ENCODE measurements at places on chromosomes 7 and 10.

GRCh38 chr7:93890041-93890463 lies 501 bp downstream of the TFPI2 start:
- DNase-seq: peak; percentile 68

DNA sequence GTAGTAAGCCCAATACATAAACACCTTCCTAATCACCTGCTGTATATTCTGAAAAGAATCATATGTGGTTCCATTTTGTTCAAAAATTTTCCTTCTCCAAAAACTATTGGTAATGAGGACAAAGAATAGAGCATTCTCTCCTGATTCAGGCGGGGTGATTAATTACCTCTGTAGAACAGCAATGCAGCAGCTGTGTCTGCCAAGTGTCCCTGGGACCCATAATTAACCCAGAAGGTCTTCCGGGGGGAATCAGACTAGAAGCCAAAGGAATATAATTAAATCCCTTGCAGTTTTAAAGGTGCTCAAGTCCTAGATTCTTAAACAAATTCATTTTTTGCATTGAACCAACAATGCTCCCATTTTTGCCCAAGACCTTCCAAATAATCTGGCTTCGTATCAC lies 60.3 kb upstream of the ABLIM1 start:
- no peak for DNase-seq

GRCh38 chr7:120732256-120732655 lies 125.7 kb downstream of the TSPAN12 start:
- DNase-seq: no peak

GRCh38 chr10:130230036-130230435 lies 93.8 kb downstream of the GLRX3 start:
- DNase-seq: peak; percentile 7

DNA sequence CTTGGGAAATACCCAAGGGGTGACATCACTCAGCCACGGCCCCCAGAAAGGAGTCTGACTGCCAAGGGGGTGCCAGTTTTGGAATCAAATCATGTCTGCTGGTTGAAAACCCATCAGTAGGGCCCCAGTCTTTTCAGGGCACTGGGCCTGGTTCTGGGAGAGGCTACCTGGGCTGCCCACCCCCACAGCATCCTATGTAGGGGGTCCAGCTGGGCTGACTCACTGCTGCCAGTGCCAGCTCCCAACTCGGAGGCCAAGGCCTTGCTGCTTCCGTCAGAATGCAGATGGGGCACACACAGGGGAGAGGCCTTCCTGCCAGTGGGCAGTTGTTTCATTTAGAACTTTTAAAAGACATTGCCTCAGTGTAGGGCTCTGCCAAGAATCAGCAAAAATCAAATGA lies 39.5 kb upstream of the DMBT1 start:
- DNase-seq: no peak

- no peak for DNase-seq
Observed at GRCh38 chr7:113368256-113368655, 249.9 kb upstream of the SMIM30 start.

- no peak for DNase-seq
Observed at GRCh38 chr10:126561294-126561920, 109.1 kb downstream of the C10orf90 start.

- no peak for DNase-seq
Observed at GRCh38 chr7:45657136-45657889, 83.1 kb downstream of the ADCY1 start.

DNA sequence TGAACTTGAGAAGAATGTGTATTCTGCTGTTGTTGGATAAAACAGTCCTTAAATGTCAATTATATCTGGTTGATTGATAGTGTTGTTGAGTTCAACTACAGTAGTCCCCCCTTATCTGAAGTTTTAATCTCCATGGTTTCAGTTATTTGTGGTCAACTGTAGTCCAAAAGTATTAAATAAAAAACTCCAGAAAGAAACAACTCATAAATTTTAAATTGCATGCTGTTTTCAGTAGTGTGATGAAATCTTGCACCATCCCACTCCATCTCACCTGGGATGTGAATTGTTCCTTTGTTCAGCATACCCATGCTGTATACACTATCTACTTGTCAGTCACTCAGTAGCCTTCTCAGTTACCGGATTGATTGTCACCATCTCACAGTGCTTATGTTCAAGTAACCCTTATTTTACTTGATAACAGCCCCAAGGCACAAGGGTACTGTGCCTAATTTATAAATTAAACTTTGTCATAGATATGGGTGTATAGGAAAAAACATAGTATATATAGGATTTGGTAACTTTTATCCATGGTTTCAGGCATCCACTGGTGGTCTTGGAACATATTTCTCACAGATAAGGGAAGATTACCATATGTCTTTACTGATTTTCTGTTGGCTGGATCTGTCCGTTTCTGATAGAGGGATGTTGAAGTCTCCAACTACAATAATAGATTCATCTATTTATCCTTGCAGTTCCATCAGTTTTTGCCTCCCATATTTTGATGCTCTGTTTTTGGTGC lies 57.1 kb downstream of the AOAH start:
- DNase-seq: no peak

- DNase-seq: no peak
Observed at GRCh38 chr7:147265528-147265927, 1148.9 kb downstream of the CNTNAP2 start.

GRCh38 chr7:43077732-43078391 lies 34.6 kb upstream of the HECW1 start:
- peak; percentile 87 for DNase-seq

GRCh38 chr10:7945469-7946187 lies 108.9 kb upstream of the GATA3 start:
- no peak for DNase-seq

DNA sequence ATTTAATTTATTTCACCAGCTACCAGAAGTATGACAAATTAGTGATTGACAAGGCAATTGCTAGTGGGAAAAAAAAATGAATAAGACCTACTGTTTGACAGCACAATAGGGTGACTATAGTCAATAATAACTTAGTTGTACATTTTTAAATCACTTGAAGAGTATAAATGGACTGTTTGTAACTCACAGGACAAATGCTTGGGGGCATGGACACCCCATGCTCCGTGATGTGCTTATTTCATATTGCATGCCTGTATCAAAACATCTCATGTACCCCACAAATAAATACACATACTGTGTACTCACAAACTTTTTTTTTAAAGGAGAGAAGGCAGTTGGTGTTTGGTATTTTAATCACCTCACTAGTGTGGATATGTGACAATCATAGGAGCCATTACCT lies 181.1 kb downstream of the CACNB2 start:
- DNase-seq: no peak

- DNase-seq: no peak
Observed at GRCh38 chr7:17299483-17299991, 1.1 kb downstream of the AHR start.

DNA sequence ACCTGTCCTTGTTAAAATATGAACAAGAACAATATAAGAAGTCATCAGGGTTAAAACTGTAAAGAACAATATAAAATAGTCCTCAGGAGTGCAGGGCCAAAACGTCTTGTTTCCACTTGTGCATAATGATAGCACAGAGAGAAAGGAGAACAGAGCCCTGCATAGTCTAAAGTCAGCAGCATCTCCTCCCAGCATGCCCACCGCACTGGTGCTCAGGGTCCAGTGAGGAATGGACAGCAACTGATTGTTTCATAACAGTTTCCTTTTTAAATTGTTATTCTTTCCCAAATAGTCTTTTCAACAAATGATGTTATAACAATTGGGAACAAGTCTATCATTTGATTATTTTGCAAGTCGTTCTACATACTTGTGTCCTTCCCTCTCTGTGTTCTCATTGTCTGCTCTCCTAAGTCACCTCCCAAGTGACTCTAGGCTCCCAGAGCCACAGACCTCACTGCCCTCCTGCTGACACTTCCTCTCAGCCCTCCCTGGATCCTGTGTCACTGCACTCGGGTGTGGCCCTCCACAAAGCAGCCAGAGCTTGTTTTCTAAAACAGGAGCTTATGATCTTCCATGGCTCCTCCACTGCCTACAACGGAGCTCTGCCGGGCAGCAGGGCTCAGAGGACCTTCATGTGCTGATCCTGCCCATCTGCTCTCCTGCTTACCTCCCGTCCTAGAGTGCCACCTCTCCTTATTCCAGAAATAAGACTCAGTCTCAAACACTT lies 27.6 kb downstream of the COBL start:
- DNase-seq: no peak

GRCh38 chr7:44217223-44217714 lies 16.5 kb downstream of the YKT6 start:
- no peak for DNase-seq

GRCh38 chr7:15326044-15326644 lies 235.7 kb downstream of the AGMO start:
- no peak for DNase-seq

DNA sequence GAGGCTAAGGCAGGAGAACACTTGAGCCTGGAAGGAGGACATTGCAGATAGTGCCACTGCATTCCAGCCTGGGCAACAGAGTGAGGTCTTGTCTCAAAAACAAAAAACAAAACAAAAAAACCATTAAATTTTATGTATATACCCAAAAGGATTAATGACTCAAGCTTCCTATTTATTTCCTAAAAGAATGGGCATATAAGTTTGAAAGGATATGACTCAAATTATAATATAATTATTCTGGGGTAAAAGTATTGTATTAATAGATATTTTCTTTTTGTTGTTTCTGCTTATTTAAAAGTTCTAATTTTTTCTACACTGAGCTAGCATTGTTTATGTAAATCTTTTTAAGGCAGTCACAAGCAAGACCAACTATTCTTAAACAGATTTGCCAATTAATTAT lies 42.2 kb upstream of the CABCOCO1 start:
- no peak for DNase-seq

- no peak for DNase-seq
Observed at GRCh38 chr10:3902054-3902808, 117.2 kb upstream of the KLF6 start.

GRCh38 chr10:125116652-125117310 lies 43.6 kb downstream of the CTBP2 start:
- DNase-seq: no peak

DNA sequence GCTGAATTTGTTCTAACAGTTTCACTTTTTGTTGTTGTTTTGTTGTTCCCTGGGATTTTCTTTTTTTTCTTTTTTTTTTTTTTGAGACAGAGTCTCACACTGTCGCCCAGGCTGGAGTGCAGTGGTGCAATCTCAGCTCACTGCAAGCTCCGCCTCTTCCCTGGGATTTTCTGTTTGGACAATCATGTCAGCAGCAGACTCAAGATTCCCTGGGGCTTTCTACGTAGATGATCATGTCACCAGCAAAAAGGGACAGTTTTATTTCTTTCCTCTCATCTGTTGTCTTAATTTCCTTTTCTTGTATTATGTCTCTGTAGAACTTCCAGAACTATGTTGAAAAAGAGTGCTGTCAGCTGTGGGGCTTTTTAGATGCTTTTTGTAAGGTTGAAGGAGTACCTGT lies 241.4 kb downstream of the TNS3 start:
- no peak for DNase-seq

DNA sequence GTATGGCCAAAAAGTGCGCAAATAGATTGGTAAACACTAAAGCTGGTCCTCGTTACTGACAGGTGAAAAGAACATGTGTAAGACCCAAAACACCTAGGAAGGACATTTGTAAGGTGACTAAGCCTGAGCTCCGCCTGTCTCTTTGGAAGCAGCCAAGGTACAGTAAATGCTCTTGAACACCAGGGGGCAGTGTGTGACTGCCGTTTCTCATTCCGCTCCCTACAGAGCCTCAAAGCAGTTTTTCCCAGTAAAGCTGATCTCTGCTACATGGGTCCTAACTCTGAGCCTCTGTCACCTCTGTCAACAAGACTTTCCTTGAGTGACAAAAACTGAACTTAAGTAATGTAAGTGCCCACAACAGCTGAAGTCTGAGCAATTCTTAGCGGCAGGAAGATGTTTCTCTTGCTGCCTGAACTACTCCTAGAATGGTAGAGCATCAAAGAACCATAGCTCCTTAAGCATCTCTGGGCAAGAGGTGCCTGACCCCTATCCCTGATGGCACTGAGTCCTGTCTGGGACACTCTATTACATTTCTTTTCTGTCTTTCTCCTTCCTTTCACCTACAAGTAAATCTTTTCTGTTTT lies 238.0 kb upstream of the INHBA start:
- DNase-seq: peak; percentile 77

- no peak for DNase-seq
Observed at GRCh38 chr10:130767116-130767730, 544.3 kb downstream of the TCERG1L start.

DNA sequence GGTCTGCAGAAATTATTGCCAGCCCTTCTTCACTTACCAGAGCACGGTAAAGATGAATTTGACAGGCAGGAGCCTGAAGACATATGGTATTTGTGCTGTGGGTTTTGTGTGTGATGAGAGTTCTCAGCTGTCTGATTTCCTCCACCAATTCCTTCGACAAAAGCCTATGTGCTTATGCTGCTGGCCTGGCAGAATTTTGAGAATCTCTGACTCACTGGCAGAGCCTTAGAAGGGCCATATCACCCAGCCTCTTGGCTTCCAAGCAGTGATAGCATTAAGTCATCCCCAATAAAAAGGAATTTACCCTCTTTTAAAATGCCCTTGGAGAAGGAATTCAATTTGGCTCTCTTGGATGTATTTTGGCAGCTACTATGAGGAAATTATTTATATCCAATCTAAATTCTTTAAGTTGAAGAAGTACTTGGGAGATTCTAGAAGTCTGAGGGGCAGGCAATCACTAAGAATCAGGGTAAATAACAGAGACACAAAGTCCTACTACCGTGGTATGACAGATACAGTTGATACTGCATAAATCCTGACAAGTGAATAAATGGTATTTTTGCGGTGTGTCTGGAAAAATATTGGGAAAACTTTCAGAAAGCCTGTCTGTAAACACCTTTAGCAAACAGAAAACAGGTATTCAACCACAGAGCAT lies 68.6 kb upstream of the EFCAB10 start:
- no peak for DNase-seq

DNA sequence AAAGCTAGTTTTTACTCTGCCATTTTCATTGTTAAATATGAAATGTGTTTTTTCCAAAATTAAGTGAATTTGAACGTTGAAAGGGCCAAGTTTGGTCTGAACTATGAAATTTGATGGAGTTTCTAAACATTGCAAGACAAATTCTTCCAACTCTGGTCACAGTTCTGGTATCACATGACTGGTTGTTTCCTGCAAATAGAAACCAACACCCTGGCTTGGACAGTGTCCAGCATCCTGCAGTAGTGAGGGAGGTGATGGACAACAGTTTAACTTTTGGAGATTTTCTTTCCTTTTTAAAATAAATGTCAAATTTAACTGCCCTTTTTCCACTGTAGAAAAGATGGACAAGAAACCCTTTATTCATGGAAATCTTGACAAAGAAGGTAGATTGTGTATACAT lies 54.8 kb upstream of the AGBL3 start:
- no peak for DNase-seq

DNA sequence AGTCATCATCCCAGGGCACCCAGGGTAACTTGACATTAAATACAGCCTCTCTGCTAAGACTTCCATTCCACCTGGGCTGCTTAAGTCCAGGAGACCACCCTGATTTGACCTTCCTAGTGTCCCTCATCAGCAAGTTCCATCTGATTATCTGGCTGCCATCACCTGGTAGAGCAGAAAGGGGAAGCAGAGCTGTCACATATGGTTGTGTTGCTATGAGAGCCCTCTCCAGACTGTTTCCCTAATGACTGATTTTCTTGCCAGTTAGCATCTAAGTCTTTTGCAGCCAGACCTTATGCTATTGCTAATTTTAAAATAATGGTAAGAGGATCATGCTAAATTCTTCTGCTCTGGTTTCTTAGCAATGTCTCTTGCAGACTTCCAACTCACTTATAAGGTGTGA lies 38.7 kb downstream of the KCNH2 start:
- no peak for DNase-seq

All from H9 (cell line).